SJCRH30 (cell line): ENCODE measurements at places on chromosomes 7 and 10. TPM values are rescaled to one million over a fixed set of nuclear protein-coding genes. Genes with fewer than 3 reads are reported as not detected.

DNA sequence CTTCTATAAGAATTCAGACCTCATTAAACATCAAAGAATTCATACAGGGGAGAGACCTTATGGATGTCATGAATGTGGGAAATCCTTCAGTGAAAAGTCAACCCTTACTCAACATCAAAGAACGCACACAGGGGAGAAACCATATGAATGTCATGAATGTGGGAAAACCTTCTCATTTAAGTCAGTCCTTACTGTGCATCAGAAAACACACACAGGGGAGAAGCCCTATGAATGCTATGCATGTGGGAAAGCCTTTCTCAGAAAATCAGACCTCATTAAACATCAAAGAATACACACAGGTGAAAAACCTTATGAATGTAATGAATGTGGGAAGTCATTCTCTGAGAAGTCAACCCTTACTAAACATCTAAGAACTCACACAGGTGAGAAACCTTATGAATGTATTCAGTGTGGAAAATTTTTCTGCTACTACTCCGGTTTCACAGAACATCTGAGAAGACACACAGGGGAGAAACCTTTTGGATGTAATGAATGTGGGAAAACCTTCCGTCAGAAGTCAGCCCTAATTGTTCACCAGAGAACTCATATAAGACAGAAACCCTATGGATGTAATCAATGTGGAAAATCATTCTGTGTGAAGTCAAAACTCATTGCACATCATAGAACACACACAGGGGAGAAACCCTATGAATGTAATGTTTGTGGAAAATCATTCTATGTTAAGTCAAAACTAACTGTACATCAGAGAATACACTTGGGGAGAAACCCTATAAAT lies 24.1 kb downstream of the ZNF37A start:
- DNase-seq: peak; percentile 16
- H3K27me3 ChIP-seq: no peaks in the 10 kb centered on the region
- no peaks in the 10 kb centered on the region for H3K4me1 ChIP-seq
- no peak overlapping the region for H3K27ac ChIP-seq

- H3K4me1 ChIP-seq: no peaks in the 10 kb centered on the region
- H3K27me3 ChIP-seq: no peaks in the 10 kb centered on the region
- DNase-seq: no peak
- H3K4me3 ChIP-seq: no peak overlapping the region
- H3K36me3 ChIP-seq: no peaks in the 10 kb centered on the region
Measured at GRCh38 chr10:94878649-94879048, 59.8 kb upstream of the CYP2C9 start.

DNA sequence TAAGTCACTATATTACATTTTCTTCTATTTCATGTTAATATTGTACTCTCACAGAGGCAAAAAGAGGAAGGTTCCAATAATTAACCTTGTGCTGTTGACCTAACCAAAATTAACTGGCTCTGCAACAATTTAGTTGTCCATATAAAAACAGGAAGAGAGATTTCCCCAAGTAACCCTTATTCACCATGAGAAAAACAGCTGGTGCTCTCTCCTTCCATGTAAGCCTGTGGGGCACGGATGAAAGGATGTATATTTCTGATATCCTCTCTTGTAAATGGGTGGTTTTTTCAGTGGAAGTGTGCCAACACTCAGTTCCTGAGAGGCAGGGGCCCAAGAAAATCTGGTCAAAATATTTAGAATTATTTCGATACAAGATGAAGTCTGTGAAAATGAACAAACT lies 358.1 kb downstream of the CRPPA start:
- H3K4me1 ChIP-seq: peaks cover 36% of the 10 kb centered on the region
- no peak overlapping the region for H3K4me3 ChIP-seq

GRCh38 chr10:87942884-87943527 lies 79.6 kb downstream of the PTEN start:
- H3K4me3 ChIP-seq: no peak overlapping the region
- no peak overlapping the region for H3K27ac ChIP-seq
- no peak for DNase-seq
- H3K4me1 ChIP-seq: no peaks in the 10 kb centered on the region
- H3K36me3 ChIP-seq: no peaks in the 10 kb centered on the region

GRCh38 chr7:86775203-86775602 lies 131.5 kb downstream of the GRM3 start:
- no peaks in the 10 kb centered on the region for H3K27me3 ChIP-seq
- H3K36me3 ChIP-seq: no peaks in the 10 kb centered on the region
- no peak overlapping the region for H3K27ac ChIP-seq
- DNase-seq: no peak
- H3K4me3 ChIP-seq: no peak overlapping the region
- no peaks in the 10 kb centered on the region for H3K4me1 ChIP-seq

GRCh38 chr7:26646336-26647048 lies 217.9 kb downstream of the SKAP2 start:
- H3K4me3 ChIP-seq: no peak overlapping the region
- no peaks in the 10 kb centered on the region for H3K4me1 ChIP-seq
- H3K27ac ChIP-seq: no peak overlapping the region
- no peak for DNase-seq

Gene PIP
- not detected in 2 replicates for total RNA-seq

Gene CDNF
- 0.81 TPM in 1 of 2 replicates, not detected in the other for total RNA-seq

Gene HNRNPH3
- 98.8 and 114 TPM in 2 replicates for total RNA-seq

- H3K36me3 ChIP-seq: no peaks in the 10 kb centered on the region
- H3K4me3 ChIP-seq: no peak overlapping the region
- no peaks in the 10 kb centered on the region for H3K4me1 ChIP-seq
- H3K27ac ChIP-seq: no peak overlapping the region
- DNase-seq: no peak
- H3K27me3 ChIP-seq: no peaks in the 10 kb centered on the region
Measured at GRCh38 chr7:84238596-84238995, 44.0 kb upstream of the SEMA3A start.

GRCh38 chr10:62917475-62918238 lies 101.5 kb upstream of the EGR2 start:
- H3K36me3 ChIP-seq: no peaks in the 10 kb centered on the region
- H3K4me3 ChIP-seq: no peak overlapping the region
- DNase-seq: no peak
- H3K27ac ChIP-seq: no peak overlapping the region

Gene C10orf88
- 12.0 and 14.1 TPM in 2 replicates for total RNA-seq
